ENCODE measurements at places on chromosomes 7 and 10. TPM values are rescaled to one million over a fixed set of nuclear protein-coding genes. Genes with fewer than 3 reads are reported as not detected.

Gene CYP2C19
- not detected for total RNA-seq

Gene ANKRD61
- not detected for total RNA-seq

Gene EVX1
- total RNA-seq = not detected

Gene HOXA1
- total RNA-seq = 0.46 TPM
